Mesenchymal stem cell (in vitro differentiated cells and primary cell): ENCODE measurements at places on chromosomes 6 and 20.

GRCh38 chr6:12950976-12951375 lies 234.4 kb downstream of the PHACTR1 start:
- H3K27me3 ChIP-seq = no peaks in the 10 kb centered on the region
- no peak for DNase-seq
- no peaks in the 10 kb centered on the region for H3K36me3 ChIP-seq

DNA sequence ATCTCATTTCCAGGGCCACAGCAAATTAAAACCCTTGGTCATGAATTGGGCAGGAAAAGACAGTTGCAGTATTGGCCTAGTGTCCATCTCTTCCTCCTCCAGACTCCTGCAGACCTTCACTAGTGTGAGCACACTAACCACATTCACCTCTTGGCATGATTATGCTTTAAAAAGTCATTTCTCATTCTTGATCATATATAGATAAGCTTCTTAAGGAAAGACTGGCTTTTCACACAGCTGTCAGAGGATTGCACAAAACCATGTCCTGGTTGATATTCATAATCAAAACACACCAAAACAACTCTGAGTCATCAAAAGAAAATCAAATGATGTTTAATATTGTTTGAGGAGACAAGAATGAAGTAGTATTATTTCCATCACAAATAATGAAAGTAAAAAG lies 52.1 kb downstream of the TMEM200A start:
- no peak overlapping the region for H3K27ac ChIP-seq
- peaks cover 1% of the 10 kb centered on the region for H3K4me1 ChIP-seq
- DNase-seq = peak; percentile 43
- no peaks in the 10 kb centered on the region for H3K27me3 ChIP-seq
- no peaks in the 10 kb centered on the region for H3K36me3 ChIP-seq

GRCh38 chr6:110419028-110419739 lies 3.8 kb upstream of the DDO start:
- H3K4me3 ChIP-seq = no peak overlapping the region
- H3K27me3 ChIP-seq = peaks cover 23% of the 10 kb centered on the region
- H3K36me3 ChIP-seq = no peaks in the 10 kb centered on the region
- H3K27ac ChIP-seq = no peak overlapping the region
- peaks cover 2% of the 10 kb centered on the region for H3K4me1 ChIP-seq

DNA sequence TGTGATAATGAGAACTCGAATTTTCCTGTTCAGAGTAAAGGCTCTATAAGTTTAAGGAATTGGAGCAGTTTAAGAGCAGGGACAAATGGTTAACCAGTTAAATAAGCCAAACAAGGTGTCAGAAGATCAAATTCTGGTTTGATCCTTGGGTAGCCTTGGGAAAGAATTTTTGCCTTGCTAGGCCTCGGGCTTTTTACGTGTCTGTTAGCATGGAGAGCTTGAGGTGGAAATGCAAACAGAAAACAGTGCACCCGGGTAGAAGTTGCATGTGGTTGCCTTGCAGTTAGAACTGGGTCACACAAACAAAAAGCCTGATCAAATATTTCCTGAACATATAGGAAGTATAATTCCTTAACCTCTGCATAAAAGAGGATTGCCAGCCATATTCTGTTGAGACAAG lies 58.3 kb downstream of the RIN2 start:
- no peak overlapping the region for H3K4me3 ChIP-seq
- no peaks in the 10 kb centered on the region for H3K36me3 ChIP-seq
- no peaks in the 10 kb centered on the region for H3K27me3 ChIP-seq
- peak; percentile 65 for DNase-seq

DNA sequence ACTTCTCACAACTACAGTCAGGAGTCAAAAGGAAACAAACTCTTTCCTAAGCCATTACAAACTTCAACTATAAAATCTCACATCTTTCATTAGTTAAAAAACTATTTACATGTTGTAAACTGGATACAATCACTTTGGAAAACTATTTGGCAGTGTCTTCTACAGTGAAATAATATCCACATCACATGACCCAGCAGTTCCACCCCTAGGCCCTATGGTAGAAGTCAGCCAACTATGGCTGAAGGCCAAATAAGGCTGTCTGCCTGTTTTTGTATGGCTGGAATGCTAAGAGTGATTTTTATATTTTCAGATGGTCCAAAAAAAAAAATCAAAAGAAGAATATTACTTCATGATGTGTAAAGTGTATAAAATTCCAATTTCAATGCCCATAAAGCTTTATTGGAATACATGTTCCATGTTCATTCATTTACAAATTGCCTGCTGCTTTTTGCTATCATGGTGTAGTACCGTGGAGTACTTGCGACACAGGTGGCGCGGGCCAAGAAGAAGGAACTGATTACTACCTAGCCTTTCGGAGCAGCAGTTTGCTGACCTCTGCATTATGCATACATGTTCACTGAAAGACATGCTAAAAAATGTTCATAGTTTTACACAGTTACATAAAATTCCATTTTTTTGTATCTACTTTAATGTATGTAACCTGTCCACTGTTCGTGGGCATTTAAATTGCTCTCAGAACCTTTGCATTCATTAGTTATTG lies 129.0 kb downstream of the KIF16B start:
- H3K27ac ChIP-seq = no peak overlapping the region
- no peak for DNase-seq
- H3K4me3 ChIP-seq = no peak overlapping the region
- peaks cover 2% of the 10 kb centered on the region for H3K36me3 ChIP-seq
- H3K4me1 ChIP-seq = no peaks in the 10 kb centered on the region
